ENCODE measurements at places on chromosomes 3 and 15.

DNA sequence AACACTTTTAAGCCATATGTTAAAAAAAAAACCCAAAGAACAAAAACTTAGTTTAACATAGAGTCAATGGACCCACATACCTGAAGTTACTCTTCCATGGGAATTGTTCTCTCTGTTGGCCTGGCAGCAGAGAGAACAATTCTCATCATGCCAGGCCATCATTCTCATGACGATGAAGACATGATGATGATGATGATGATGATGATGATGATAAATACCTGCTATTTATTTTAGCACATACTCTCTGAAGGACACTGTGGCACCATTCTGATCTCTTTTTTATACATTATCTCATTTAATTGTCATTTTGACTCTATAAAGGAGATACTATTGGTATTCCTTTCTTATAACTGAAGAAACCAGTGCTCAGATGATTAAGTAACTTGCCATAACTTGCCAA is 366.9 kb downstream of the MFSD1 start:
- no peak for DNase-seq

DNA sequence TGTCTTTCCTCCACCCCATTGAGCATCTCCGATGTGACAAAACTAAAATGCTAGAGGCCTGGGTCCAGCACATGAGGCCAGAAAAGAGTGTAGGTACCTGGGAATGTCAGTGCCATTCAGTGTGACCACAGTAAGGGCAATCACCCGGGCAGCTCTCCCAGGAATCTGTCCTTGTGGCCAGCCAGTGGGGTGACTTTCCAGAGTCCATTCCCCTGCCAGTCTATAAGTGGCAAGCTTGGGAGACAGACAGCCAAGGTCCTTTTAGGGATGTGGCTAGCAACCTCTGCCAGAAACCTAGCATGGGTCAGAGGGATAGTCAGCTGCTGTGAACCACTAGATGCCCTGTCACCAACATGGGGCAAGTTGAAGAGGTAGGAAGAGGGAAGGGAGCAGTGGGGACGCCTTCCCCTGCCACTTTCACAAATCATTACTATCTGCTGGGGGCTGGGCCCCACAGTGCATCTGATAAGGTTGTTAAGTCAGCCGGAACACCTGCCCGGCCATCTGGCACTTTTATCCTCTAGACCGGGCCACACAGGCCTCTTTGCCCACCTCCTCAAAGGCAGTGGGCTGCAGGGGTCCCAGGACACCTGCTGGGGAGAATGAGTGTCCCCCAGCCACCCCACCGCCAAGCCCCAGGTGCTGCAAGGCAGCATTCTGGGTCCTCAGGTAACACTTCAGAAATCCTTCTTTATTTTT is 24.8 kb upstream of the DET1 start:
- no peak for DNase-seq

DNA sequence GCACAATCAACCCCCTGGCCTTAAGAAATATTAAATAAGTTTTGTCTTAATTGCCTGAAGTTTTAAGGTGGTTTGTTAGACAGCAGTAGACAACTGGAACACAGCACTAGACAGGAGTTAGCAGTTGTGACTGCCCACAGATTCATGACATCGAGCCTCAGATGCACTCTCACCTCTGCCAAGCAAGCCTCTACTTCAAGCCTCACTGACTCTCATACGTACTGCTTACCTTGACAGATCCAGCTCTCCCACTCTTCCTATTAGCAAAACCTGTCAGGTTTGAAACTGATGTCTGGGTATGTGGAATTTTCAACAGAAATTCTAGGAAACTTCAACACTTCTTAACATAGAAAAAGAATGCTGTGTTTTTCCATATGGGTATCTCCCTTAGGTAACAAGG is 382.9 kb upstream of the DPH6 start:
- DNase-seq: no peak

DNA sequence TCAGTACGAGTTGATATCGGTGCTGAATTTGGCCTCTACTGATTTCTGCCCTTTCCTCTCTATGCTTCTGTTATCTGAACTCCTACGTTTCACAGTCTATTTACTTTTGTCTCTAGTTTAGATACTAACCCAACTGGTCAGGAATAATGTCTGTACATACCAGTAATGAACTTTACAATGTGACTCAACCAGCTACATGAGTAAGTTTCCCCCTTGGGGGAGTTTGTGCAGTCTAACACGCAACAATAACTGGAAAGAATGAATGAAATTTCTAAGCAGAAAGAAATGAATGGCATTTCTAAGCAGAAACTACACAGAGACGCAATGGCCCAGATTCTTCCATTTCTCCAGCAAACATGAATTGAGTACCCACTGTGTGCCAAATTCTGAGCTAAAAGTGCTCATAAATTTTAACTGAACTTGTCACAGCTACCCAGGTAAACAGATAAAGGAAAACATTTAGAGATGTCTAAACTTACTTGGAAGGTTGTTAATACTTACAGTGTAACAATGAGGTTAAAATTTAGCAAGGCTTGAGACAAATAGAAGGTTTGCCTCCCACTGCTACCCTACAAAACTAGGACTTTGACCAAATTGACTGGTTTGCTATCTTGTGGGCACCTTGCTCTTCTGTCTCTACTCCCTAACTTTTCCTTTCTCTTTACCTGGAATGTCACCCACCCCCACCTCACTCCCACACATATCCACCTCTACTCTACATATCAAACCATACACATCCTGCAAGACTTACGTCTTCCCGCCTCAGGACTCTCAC is 11.6 kb downstream of the UPK1B start:
- DNase-seq: no peak

DNA sequence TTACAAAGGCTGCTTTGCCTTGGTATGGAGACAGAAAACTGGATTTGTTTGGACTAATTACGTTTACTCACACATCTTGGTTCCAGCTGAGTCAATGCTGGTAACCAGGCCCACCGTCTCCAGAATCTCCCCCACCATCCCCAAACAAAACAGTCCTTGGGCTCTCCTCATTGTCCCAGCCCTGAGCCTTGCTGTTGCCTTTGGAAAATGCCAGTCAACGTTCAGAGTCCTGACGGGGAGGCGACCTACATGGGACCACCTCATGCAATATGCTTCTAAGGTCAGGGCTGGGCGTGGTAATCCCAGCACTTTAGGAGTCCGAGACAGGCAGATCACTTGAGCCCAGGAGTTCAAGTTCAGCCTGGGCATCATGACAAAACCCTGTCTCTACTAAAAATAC is 85.2 kb upstream of the IQSEC1 start:
- no peak for DNase-seq
